Progenitor cell of endocrine pancreas (in vitro differentiated cells): ENCODE measurements at places on chromosomes 4 and X.

DNA sequence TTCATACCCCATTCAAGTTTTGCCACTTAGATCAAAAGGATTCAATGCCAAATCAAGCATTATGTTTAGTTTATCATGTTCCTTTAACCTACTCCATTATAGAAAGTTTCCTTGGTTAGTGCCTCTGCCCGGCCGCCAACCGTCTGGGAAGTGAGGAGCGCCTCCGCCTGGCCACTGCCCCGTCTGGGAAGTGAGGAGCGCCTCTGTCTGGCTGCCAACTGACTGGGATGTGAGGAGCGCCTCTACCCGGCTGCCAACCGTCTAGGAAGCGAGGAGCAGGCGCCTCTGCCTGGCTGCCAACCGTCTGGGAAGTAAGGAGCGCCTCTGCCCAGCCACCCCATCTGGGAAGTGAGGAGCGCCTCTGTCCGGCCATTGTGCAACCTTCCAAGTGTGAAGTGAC, 36.3 kb upstream of the PDGFRA start:
- DNase-seq = no peak

- peak; percentile 26 for DNase-seq
These were observed 115.7 kb upstream of the TEX13C start for GRCh38 chrX:125203737-125204578.

DNA sequence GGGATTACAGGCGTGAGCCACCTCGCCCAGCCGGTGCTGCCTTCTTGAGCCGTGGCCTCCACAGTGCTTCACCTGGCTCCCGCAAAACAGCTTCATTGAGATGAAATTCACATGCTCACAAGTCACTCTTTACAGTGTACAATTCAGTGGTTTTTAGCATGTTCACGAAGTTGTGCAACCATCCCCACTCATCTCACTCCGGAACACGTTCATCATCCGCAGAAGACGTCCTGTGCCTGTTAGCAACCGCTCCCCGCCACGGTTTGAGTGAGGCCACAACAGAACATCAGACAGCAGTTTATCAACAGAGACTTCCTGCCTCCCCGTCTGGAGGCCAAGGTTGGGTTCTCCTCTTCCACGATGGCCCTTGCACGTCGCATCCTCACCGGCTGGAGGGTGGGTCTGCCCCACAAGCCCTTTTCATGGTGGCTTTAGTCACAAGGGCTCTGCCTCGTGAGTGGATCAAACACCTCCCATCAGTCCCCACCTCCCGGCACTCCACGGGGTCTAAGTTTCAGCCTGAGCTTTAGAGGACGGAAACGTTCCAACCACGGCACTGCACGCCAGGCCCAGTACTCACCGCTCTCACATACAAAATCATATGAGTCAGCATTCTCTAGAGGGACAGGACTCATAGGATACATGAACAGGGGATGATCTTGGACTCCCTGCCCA, 29.6 kb upstream of the SPON2 start:
- no peak for DNase-seq

DNA sequence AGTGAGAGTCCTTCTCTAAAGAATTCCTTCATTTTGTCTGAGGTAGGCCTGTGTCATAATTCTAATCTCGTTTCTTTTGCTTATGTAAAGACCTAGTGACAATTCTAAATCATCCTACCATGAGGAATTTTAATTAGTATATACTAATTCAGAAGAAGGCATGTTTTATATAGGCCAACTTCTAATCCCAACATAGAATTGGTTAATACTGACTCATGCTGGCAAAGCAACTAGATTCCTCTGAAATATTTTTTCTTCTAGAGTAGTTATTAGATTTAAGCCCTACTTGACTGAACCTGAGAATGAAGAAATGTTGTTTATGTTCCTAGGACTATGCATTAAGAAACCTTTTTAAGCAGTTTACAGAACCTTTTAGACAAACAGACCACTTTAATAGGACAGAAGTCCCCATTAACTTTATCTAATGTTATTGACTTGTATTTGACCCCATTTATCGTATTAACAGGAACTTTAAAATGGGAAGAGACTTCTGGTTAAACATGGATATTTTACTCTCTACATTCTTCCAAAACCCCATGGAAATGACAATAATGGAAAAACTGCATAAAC, 56.1 kb upstream of the EIF1AX start:
- no peak for DNase-seq

DNA sequence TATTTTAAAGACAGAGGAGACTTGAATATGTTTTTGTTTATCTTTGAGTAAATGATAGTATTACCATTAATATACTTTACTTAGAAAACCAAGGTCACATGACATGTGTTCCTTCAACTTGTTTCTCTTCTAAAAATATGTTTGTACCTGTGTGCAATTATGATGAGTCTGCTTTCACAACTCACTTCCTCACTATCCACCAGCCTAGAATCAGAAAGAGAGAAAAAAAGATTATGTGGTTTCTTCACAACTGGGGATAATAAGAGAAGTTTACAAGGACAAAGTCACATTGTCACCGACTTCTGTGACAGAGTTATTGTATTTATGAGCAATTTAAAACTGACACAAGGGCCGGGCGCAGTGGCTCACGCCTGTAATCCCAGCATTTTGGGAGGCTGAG, 1112.1 kb downstream of the RPA4 start:
- DNase-seq = no peak

GRCh38 chrX:104324461-104325212, 69.9 kb upstream of the ESX1 start:
- DNase-seq = no peak

- no peak for DNase-seq
These were observed 68.2 kb downstream of the MRPL1 start for GRCh38 chr4:77930876-77931275.

DNA sequence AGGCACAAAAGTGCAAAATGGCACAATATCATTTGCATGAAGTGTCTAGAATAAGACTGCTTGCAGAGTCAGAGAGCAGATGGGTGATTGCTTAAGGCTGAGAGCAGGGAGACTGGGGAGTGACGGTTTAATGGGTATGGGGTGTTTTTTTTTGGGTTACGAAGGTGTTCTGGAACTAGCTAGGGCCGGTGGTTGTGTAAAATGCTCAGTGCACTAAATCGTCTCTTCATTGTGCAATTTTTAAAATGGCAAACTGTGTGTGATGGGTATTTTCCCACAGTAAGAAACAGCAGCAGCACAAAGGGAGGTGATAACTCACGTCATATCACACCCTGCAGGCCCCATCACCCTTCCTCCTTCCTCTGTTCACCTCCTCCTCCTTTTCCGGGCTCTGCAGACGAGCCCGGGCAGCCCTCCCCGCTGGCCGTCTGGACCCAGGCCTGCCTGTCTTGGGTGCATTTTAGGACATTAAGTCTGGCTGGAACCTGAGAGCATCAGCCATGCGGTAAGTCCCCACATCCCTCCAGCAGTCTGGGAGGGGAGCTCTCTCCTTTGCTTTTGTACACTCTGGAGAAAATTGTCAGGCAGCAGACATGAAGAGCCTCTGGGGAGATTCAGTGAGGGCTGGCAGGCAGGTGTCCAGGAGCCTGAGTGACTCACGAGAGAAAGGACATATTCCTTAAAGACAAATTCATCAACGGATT, 42.7 kb downstream of the ASMT start:
- no peak for DNase-seq

DNA sequence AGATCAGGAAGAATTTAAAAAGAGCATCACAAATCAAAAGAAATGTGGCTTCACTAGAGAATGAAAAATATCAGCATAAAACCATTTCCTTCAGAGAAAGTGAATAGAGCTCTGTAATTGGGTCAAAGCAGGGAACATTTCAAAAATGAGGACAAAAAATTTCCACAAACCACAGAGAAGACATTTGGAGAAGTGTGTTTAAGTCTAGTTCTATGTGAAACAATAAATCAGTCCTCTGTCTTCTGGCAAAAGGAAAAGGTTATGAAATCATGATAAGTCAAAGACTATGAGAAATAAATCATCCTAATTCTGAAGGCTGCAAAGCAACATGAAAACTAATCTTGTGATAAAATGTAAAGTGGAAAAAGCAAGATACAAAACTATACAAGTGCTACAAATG, 27.9 kb downstream of the SMPX start:
- no peak for DNase-seq

DNA sequence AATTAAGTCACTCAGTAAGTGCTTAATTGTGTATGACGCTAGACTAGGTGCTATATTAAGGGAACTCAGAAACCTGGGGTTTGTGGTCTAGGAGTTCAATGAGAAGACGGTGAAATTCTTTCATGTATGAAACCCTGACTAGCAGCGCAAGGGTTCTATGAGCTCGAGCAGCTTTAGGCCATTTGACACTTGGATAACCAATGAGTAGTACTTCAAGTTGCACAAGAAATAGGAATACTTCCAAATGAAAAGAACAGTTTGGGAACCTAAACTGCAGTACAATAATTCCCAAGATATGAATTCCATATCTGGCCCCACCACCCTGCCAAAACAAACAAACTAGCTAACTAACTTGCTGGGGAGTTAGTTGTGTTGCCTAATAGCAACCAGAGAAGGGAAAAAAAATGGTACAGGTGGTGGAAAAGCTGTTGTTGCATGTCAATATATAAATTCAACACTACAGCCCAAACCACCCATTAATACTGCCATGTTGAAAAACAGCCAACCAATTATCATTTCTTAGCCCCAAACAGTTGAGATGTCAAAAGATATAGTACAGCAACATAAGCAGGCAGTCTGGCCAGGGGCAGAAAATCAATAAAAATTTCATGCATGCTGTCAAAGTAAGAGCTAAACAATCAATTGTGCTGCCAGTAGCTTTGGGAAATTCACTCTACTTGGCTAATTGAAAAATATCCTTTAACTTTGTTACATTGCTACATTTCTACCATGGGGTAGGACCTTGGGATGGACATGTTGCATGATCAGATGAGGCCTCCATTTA, 54.6 kb upstream of the MCF2 start:
- no peak for DNase-seq

GRCh38 chr4:7166237-7166636, 26.1 kb upstream of the SORCS2 start:
- no peak for DNase-seq

- no peak for DNase-seq
These were observed 128.6 kb upstream of the FTHL17 start for GRCh38 chrX:31200430-31200829.

DNA sequence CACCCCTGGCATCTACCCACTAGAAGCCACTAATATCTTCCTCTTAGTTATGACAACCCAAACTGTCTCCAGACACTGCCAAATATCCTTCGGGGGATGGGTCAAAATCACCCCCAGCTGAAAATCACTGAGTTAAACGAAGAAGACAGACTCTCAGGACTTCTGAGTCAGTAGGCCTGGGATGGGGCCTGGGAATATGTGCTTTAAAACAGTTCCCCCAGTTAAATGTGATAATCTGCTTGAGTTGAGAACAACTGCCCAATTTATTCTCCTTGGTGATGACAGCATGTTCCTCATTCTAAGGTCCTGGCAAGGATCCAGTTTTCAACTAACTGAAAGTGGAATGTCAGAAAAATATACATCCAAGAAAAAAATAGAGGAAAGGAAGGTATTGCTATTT, 52.4 kb downstream of the CBLL2 start:
- DNase-seq = no peak
